Epithelial cell of proximal tubule (primary cell): ENCODE measurements at places on chromosomes 16 and 17.

GRCh38 chr16:50600582-50601283 is 52.5 kb downstream of the NKD1 start:
- DNase-seq = no peak

GRCh38 chr17:61718022-61718421 is 127.0 kb upstream of the NACA2 start:
- no peak for DNase-seq

DNA sequence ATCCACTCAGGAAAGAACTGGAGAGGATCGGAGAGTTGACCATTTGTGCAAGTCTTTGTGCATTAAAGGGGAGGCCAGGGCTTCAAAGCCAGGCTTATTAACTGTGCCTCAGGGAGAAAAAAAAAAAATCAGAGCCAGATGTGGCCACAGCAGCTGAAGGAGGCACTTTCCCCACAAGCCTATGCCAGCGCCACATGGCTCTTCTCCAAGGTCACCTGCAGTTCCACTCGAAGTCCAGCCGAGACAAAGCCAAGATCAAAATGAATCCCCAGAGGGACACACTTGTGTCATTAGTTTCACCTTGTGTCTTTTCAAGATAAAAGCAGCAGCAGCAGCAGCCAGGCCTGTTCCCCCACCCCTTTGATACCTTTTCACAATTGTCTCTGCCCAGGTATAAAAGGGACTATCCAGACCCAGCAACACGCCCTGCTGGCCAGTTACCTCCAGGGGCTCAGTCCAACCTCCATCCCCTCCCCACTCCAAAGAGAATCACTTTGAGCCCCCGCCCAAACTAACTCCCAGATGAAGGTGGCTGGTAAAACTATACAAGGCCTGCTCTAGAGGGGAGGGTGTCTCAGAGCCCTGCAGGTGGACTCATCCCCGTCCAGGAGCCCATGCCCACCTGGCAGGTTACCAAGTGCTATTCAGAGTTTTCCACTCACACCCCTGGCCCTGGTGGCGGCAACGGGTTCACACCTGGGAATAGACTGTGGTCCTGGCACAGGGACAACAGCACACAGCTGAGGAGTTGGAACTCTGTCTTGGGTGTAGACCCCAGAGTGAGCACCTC is 29.2 kb downstream of the AXIN2 start:
- no peak for DNase-seq

- DNase-seq = no peak
These were observed 6.0 kb downstream of the STAT5B start for GRCh38 chr17:42270170-42270535.

GRCh38 chr16:75603241-75603640 is 19.8 kb downstream of the ADAT1 start:
- DNase-seq = no peak

DNA sequence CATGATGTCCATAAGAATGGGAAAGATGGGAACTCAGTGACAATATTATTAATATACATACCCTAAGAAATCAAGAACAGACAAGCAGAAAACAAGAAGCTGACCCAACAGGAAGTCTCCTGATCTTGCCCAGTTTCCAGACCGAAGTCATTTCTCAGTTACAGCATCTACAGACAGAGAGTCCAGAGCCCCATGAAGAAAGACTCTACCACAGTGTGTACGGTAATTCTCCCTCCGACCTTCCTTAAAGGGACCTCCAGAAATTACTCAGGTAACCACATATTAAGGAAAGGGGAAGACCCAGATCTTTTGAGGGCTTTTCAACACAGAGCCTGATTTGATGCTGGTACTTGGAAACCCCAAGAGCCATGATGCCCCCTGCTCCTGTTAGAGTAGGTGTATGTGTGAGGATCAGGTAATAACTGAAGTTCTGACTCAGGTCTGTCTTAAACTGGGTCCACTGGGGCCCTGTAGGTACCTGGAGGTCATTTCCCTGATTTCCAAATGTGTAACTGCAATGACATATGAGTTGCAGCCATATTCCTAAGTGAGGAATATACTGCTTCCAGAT is 132.4 kb downstream of the ABCA8 start:
- no peak for DNase-seq
